Activated T-helper 9 cell treated with anti-CD3 and anti-CD28 coated beads, Interleukin-2, amount 50 U/mL, for 16 hours (primary cell): ENCODE measurements at places on chromosomes 12 and 14.
A peak's percentile ranks its signal among the peaks of the same experiment; 100 is the strongest.

GRCh38 chr12:53738406-53739213, 11.4 kb upstream of the CALCOCO1 start:
- DNase-seq: no peak

DNA sequence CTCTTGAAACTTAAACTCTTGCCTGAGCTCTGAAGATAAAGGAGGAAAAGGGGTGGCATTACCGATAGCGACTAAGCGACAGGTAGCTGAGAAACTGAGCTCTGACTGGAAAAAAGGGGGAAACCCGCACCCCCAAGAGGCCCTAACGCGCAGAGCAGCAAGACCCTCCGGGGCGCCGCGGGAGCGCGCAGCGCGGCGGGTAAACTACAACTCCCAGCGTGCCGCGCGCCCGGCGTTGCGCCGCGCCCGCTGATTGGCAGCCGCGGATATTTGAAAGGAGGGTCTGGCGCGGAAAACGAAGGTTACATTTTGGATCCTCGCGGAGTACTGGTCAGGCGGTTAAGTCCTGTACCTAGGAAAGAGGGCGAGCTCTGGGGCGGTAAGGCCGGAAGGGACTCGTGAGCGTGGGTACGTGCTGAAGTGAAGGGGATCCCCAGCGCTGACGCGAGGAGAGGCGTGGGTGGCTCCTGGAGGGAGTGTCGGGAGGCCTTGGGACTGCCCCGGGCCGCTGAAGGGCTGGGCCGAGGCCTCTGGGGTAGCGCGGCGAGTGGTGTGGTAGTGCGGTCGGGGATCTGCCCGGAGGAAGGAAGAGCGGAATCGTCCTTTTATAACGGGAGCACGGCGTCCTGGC, at the start of gene ESPL1:
Gene ESPL1, plus strand, starts transcription at position 301 of the 631 bp plus-strand sequence. CDS start 468 bp downstream, outside the sequence.
- peak; percentile 72 for DNase-seq

- no peak for DNase-seq
These were observed 34.9 kb downstream of the TRMT5 start for GRCh38 chr14:60945984-60946383.

- no peak for DNase-seq
These were observed 382.3 kb downstream of the KCNH5 start for GRCh38 chr14:62662811-62663455.

DNA sequence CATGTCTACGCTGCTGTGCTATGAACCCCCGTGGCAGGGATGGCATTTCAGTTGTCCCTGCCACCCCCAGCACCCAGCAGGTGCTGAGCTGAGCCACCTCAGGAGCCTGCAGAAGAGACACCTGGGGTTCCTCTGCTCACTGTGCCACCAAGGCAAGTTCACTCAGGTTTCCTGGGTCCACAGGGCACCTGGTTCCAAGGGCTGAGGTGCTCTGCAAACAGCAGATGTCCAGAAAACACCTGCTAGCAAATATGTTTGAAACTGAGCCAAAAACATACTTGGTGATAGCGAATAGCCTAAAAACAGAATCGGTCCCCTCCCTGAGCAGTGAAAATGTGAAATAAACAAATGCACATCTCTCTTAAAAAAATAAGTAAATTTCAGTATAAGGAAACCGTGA, 35.6 kb upstream of the GPR68 start:
- DNase-seq: no peak

DNA sequence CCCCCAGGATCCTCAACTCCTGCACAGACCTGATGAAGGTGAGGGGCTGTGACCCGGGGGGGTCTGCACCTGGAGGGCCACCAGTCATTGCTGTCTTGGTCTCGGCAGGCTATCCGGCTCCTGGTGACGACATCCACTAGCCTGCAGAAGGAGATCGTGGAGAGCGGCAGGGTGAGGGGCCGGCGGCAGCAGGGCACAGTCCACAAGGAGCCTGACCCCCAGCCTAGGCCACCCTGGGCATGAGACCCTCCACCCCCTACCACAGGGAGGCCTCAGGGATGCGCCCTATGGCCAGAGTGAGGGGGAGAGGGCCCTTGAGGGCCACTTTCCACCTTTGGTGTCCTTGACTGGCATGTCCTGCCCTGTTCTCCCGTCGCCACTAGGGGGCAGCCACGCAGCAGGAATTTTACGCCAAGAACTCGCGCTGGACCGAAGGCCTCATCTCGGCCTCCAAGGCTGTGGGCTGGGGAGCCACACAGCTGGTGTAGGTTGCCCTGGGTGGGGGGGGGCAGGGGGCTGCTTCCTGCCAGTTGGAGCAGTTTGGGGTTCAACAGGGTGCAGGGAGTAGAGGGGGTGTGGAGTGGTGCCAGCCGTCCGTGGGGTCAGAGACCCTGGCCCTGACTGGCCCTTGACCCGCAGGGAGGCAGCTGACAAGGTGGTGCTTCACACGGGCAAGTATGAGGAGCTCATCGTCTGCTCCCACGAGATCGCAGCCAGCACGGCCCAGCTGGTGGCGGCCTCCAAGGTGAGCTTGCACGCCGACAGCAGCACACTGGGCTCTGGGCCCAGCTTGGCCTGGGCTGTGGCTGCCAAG, 25.0 kb downstream of the HIP1R start:
- DNase-seq: peak; percentile 75

DNA sequence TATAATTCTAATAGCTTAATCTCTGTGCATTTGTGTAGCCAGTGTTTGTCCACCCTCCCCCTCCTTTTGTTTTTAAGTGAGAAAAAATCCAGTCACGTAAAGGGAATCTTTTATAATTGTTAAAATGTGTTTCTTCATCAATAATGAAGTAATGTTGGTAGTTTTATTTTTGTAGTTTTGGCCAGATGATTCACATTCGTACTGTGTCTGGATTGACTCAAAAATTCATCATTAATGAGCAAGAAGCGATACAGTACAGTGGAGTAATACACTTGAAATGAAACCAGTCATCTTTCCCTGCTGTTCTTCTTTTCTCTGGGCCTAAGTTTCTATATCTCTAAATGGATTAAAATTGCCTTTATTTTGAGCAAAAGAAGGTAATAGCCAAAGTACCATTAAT, 86.5 kb downstream of the SRGAP1 start:
- no peak for DNase-seq

- no peak for DNase-seq
These were observed 5.7 kb downstream of the LHX5 start for GRCh38 chr12:113465808-113466453.

GRCh38 chr12:49369411-49370145, 2.3 kb downstream of the SPATS2 start:
- DNase-seq: no peak

GRCh38 chr12:46400406-46400805, 27.8 kb upstream of the SLC38A2 start:
- DNase-seq: no peak

- DNase-seq: no peak
These were observed 44.9 kb downstream of the SIX6 start for GRCh38 chr14:60553808-60554207.

DNA sequence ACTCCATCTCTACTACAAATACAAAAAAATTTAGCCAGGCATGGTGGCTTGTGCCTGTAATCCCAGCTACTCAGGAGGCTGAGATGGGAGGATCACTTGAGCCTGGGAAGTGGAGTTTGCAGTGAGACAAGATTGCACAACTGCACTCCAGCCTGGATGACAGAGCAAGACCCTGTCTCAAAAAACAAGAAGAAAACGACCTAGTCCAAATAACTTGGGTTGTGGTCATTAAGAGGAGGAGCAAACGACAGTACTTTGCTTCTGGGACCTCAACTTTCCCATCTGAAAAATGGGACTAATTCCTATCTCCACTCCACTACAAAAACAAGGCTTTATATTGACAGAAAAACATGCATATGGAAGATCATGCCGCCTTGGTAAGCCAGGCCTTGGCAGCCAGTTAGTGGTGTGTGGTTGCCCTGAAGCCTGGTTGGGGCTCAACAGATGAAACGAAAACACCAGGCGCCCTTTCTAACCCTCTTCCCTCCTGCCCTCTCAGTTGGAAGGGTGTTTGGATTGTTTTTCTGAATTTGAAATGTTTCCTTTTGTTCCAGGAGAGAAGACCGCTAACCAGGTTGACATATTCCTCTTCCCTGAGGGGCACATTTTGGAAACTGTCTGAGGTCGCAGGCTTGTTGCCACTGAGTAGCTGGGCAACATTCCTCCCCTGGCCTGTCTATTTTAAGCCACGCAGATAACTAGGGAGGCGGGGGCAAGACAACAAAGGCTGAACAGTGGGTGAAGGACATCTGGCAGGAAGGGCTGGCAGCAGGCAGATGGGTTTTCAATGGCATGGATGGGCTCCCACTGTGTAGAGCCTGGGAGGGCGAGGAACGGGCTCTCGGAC, 13.7 kb upstream of the VPS37B start:
- no peak for DNase-seq

- DNase-seq: peak; percentile 64
These were observed 61.5 kb downstream of the LGMN start for GRCh38 chr14:92686900-92687427.

DNA sequence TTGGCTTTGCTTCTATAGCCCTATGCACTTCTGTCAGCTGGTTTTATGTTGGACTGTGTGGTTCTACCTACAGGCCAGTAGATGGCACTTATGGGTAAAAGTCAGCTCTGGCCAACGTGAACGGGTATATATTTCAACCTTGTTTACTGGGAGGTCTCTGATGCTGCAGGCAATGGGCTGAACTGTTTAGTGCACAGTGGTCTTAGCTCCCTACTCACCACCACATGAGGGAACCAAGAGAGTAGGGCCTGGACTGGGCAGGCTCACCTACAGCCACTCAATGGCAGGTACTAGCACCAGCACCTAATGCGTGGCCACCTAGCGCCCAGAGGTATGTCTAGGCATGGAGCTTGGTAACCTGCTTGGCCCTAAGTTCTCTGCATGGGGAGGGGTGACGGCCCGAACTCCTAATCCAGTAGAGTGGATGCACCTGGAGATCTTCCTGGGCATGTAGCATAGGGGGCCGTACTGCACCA, 481.8 kb downstream of the TMEM117 start:
- DNase-seq: no peak

DNA sequence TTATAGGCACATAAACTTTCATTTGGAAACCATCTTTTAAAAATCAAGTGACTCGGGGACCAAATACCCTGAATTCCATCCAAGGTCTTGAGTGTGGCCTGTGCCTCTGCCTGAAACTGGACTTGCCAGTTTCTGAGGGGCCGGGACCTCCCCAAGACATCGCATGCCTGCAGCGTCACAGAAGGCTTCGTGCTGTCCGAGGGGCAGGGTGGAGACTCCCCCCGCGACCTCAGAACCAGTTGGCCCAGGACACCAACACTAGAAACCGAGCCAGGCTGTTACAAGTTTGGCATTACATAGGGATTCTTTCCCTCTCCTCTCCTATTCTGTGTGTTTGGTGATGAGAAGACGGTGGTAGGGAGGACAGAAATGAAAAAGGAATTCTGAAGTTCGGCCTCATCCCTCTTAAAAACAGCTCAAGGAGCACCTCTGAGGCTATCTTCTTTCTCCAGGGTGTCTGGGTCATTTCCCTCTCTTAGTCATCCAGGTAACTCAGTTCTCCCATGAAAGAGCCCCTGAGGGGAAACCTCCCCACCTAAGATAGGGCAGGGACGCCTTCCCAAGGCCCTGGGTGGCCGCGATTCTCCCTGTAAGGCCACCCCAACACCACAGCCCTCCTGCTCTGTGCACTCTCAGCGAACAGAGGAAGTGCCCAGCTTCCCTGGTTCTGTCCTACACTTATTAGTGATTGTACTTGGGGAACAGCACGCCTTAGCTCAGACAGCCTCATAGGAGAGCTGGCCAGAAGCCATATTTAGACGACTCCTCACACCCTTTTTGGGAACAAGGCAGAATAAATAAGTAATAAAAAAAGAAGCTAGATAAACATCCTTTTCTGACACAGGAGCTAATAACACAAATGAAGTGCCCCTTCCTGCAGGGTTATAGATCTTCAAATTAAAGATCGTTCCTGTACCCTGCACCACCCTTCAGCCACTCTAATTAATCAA, 93.8 kb downstream of the BCL11B start:
- DNase-seq: no peak

DNA sequence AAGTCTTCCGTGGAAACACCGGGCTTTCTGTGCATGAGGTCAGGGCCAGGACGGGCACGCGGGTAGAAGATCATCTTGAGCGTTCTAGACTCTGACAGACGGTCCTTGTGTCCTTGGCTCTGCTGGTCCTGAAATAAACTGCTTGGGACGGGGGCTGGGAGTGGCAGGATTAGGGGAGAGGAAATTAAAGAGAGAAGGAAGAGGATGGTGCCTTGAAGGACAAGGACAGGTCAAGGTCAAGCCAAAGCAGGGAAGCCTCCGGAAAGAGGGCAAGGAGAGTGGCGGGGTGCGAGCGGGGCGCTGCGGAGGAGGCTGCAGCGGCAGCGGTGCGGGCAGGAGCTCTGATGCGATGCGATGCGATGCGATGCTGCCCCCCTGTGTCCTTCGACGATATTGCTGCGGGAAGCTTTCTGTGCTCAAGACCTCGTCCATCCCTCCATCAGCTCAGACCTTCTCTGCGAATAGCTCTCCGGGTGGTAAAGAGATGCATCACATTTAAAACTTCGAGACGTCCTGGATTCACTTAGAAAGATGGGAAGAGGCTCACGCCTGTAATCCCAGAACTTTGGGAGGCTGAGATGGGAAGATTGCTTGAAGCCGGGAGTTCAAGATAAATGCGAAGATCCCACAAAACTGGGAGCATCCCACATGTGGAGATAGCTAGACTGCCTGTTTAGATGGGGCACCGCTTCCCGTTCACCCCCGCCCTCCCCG, 110.1 kb upstream of the TMEM132D start:
- DNase-seq: no peak

DNA sequence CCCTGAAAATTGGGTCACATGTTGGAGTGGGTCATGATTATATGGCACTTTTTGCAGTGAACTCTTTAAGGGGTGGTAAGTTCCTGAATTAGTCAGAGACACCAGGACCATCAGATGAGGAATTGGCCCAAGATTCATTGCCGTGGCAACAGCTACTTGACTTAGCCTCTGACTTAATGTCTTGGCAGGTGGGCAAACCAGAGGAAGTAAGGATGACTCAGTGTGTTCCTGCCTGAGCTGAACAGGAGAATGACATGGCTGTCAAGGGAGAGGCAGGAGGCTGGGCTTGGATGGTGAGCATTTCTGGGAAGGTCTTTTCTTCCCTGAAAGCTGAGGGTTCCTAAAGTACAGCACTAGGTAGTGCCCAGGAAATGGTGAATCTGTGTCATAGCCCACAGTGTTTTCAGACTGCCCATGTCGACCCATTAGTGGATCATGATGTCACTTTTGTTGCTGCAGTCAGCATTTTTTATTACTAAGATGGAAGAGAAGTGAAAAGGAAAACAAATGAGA, 170.1 kb upstream of the PWP1 start:
- DNase-seq: peak; percentile 2

DNA sequence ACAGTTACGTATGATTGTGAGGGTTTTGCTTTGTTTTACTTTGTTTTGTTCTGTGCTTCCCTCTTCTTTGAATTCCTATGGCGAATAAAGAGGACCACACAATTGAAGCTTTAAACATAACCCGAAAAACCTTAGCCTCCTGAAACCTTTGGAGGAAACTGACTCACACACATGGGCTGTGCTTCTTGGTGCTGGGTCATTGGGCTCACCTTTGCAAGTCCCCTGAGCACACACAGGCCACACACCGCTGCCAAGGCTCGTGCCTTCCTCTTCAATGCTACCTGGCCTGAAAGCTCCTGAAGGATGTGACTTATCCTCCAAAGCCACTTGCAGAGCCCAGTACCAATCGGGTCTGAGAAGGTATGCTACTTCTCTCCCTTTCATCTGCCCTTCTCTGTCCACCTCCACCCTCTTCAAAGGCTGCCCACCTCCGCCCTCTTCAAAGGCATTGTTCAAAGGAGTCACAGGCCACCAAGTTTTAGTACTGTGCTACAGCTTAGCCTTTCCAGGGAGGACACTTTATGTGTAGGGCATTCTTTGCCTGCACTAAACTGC, 114.6 kb downstream of the FOXN3 start:
- DNase-seq: no peak

- DNase-seq: no peak
These were observed 9.7 kb downstream of the DCP1B start for GRCh38 chr12:1994429-1995143.

GRCh38 chr12:6434205-6435140, 10.3 kb upstream of the CD27 start:
- no peak for DNase-seq
